AG08395 (cell line): ENCODE measurements at places on chromosomes 7 and 10.

GRCh38 chr10:88415533-88416130 is 167.5 kb downstream of the RNLS start:
- DNase-seq: no peak

DNA sequence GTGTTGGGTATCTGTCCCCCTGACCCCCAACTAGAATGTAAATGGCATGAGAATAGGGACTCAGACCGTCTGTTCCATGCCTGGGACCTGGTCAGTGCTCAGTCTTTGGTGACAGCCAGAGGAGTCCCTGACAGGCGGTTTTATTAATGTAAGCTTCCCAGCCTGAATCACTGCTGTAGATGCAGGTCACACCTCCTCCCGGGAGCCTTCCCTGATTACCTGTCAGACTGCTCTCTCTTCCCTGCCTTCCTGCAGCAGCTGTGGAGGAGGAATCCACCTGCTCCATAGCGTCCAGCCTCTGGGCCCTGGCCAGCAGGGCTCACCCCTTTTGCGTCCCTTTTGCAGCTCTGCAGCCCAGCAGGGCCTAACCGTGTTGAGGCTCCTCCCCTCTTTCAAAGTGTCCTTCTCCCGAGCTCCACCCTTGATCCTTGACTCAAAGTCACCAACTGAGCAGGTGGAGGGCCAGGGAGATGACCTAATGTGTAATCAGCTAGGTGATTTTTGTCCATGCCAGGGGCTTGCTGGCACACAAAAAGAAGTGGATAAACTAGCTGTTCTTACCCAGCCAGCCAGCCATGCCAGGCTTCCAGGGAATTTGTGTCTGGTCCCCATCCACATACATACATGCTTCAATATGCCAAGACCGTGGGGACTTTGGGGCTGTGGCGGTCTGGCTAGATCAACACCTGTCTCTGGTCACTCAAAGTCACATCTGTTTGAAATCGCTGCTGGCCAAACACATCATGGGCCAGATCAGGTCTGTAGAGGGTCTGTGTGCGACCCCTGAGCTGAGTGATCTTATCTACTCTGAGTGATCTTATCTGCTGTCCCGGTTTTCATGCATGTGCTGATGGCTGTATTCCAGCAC is 195.1 kb downstream of the CCDC3 start:
- DNase-seq: no peak

DNA sequence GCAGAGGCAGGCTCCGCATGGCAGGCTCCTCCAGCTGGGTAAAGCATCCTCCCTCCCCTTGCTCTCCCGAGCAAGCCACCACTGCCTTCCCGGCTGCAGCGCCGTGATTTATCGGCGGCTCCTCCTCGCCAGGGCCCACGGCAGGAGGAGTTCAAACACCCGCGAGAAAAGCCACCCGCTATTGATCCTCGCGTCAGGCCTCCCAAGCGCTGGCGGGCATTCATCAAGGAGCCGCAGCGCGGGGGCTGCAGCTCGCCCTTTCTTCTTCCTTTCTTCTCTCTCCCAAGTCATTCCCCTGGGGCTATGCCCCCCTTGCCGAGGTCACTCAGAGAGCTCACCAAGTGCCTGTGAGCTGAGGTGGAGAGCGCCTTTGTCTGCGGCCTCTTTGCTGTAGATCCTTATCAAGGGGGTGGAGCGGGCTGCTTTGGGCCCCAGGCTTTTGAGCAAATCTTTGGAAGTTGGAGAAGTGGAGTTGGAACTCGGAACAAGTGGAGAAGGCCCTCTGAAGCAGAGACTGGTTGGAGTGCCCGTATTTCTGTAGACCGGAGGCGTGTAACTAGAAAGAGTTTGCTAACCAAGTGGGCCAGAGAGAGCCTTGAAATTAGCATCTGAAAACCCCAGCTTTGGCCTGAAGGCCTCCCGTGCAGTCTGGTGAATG is 107.2 kb upstream of the PPIF start:
- no peak for DNase-seq

DNA sequence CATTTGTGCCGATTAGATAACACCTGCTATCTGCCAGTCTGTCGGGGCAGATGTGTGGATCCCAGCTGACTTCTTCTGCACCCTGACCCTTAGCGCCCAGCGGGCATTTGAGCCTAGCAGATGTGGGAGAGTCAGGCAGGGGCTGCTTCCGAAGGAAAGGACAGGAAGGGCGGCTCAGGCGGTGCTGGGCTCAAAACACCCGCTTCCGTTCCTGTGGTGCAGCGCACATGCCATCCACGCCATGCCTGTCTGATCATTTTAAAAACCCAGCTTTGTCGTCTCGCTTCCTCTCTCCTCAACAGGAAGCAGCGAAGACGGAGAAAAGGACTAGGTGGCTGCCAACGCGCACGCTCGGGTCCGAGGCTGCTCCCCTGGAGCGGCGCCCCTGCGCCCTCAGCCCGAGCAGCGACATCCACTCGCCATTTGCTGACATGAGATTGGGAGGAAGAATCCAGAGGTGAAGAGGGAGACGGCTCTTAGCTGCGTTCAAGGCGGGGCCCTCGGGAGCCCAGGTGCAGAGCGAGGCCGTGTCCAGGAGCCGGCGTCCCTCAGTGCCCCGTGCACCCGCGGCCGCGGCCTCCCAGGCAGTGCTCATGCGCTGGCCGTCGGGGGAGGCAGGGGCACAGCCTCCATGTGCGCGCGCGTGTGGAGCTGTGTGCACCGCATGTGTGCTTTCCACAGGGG is 5.9 kb upstream of the BHLHA15 start:
- DNase-seq: no peak

- DNase-seq: no peak
These were observed 137.6 kb downstream of the GPAM start for GRCh38 chr10:112045938-112046337.

GRCh38 chr7:72337390-72338167 is 74.6 kb downstream of the CALN1 start:
- DNase-seq: no peak

DNA sequence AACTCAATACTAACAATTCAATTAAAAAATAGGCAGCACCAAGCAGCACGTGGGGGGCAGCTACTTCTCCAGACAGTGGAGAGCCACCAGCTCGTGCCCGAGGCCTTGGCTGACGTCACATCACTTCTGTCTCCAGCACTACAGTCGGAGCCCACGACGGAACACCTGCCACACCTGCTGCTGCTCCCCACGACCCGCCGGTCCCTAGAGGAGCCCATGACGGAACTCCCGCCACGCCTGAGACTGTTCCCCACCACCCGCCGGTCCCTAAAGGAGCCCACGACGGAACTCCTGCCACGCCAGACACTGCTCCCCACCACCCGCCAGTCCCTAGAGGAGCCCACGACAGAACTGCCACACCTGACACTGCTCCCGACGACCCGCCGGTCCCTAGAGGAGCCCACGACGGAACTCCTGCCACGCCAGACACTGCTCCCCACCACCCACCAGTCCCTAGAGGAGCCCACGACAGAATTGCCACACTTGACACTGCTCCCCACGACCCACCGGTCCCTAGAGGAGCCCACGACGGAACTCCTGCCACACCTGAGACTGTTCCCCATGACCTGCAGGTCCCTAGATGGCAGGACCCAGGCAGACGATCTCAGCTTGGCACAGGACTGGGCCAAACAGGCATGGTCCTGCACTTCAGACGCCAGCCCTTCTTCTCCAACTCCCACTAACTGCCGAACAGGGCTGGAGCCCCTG is 258.0 kb downstream of the ELFN1 start:
- DNase-seq: no peak

- no peak for DNase-seq
These were observed 266.9 kb upstream of the KLF14 start for GRCh38 chr7:131000873-131001272.
